A172 (cell line): ENCODE measurements at places on chromosomes 2 and 18. TPM values are rescaled to one million over a fixed set of nuclear protein-coding genes. Genes with fewer than 3 reads are reported as not detected.

RAB27B gene
- 7.6 and 9.9 TPM in 2 replicates for total RNA-seq

ZC3H6 gene
- total RNA-seq = 8.4 and 9.3 TPM in 2 replicates

CHRNA1 gene
- total RNA-seq = not detected in 2 replicates

FAP gene
- 1.9 and 2.2 TPM in 2 replicates for total RNA-seq

FOXI3 gene
- not detected in 2 replicates for total RNA-seq

BMP10 gene
- 0.46 TPM in 1 of 2 replicates, not detected in the other for total RNA-seq

BUB1 gene
- 111 and 113 TPM in 2 replicates for total RNA-seq

ZNF521 gene
- not detected in 2 replicates for total RNA-seq

CPO gene
- total RNA-seq = not detected in 2 replicates

SERPINB10 gene
- not detected in 2 replicates for total RNA-seq

GPR75 gene
- 0.81 and 1.3 TPM in 2 replicates for total RNA-seq

DNA sequence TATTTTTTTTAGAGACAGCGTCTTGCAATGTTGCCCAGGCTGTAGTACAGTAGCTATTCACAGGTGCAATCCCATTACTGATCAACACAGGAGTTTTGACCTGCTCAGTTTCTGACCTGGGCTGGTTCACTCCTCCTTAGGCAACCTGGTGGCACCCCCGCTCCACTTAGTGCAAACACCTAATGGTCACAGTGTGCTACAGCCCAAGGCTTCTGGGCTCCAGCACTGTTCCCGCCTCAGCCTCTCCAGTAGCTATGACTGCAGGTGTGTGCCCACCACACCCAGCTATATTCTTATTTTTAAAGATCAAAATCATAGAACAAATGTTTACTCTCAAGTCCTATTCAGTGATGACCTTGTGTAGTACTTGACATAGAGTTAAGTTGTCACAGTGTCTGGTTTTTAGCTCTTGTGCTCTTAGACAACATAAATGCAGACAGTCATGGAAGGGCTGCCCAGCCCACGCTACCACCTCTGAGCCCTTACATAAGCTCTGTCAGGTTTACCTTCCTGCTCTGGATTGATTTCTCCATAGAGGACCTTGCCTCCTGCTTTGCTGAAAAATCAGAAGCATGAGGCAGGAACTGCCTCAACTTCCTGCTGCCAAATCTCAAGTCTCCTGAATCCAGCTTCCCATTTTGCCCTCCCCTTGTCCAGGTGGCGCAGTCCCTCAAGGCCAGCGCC lies 82.2 kb upstream of the SLC1A4 start:
- no peak for DNase-seq

- no peak for DNase-seq
Observed at GRCh38 chr2:198701481-198701880, 756.3 kb downstream of the SATB2 start.

GRCh38 chr18:24009651-24010333 lies 4.8 kb upstream of the TTC39C start:
- DNase-seq = no peak

GRCh38 chr2:209956271-209956670 lies 46.2 kb upstream of the RPE start:
- DNase-seq = no peak

GRCh38 chr2:237283131-237283928 lies 130.6 kb downstream of the COL6A3 start:
- DNase-seq = peak; percentile 57

GRCh38 chr2:234044157-234044556 lies 6.3 kb upstream of the SPP2 start:
- DNase-seq = peak; percentile 88

- DNase-seq = no peak
Observed at GRCh38 chr2:18136881-18137475, 258.5 kb downstream of the KCNS3 start.

- DNase-seq = no peak
Observed at GRCh38 chr18:49658823-49659404, 97.1 kb downstream of the LIPG start.

- no peak for DNase-seq
Observed at GRCh38 chr2:185477452-185477851, 261.2 kb upstream of the FSIP2 start.

DNA sequence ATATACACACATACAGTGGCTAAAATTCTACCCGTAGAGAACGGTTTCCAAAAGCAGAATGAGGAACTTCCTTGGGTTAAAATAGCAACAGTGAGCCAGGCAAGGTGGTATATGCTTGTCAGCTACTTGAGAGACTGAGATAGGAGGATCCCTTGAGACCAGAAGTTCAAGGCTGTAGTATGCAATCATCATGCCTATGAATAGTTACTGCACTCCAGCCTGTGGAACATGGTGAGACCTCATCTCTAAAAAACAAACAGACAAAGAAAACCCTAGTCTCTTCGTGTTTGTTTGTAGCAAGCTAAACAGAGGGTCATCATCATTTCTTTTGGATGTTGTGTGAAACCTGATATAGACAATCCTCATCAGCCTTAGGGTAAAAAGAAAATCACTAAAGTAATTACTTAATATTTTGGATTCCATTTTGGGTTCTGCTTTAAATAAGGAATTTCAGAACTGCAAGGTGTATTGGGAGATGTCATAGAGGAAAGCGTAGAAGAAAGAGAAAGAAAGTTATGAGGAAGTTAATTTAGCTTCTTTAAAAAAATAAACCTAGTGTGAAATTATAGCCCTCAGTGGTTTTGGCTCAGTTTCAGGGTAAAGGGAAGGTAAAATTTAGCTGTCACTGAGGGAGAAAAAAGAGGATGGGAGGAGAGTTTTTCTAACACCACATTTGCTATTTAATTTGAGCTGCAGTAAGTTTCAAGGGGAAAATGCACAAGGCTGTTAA lies 46.5 kb downstream of the PLEK start:
- DNase-seq = no peak

DNA sequence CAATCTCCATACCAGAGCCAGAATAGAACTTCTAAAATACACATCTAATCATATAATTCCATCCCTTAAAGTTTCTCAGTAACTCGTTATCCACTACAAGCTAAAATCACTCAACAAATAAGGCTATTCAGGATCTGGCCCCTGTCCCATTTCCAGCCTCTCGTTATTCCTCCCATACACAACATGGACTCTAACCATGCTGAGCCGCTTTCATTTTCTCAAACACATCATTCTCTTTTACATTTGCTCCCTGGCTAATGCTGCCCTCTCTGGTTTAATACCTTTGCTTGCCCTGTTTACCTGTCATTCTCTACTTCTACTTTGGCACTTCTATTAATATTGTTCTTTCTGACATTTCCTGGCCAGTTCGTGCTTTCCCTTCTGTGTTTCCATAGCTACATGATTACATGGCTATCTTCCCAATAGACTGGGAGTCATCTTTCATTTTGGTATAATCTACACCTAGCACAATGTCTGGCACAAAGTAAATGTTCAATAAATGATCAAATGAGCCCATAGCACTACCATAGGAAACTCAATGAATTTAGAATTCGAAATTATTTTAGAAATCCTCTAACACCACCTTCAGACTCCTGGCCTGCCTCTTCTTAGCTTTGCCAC lies 163.6 kb upstream of the VRK2 start:
- DNase-seq = peak; percentile 51

GRCh38 chr2:224151161-224151560 lies 112.1 kb upstream of the SERPINE2 start:
- DNase-seq = no peak

GRCh38 chr2:123715467-123715982 lies 309.6 kb upstream of the CNTNAP5 start:
- DNase-seq = no peak

DNA sequence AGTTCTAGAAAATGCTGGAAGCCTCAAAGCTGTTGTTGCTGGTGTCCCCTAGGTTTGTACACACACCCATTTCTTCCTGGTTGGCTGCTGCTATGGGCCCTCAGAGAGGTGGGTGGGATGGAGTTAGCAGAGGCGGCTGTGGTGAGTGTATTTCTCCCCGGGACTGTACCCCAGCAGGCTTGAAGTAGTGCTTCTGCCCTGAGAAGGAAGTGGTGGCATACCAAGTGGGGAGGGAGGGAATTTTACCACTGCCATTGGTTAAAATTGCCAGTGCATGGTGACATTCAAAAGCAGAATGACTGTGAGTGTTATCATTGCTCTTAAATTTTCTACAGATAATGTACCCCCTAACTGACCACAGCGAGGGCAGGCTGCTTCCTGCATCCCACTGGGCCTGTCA lies 125.6 kb upstream of the CAPN13 start:
- no peak for DNase-seq

DNA sequence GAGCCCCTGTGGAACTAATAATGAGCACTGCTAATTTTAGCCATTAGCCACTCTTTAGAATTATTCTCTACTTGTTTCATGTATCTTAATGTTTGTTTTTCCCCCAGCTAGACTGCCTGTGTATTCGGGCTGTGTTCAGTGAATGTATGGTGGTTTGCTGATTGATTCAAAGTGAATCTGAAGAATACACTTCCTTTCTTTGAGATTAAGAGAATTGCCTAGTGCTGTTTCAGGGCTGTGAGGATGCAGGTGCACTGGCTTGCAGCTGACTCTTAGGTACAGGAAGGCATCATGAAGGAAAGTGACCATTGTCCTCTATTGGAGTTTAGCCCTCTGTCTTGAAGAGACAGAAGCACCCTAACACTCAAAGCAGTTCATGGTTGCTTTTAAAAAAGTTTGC lies 138.7 kb downstream of the CERS6 start:
- no peak for DNase-seq

DNA sequence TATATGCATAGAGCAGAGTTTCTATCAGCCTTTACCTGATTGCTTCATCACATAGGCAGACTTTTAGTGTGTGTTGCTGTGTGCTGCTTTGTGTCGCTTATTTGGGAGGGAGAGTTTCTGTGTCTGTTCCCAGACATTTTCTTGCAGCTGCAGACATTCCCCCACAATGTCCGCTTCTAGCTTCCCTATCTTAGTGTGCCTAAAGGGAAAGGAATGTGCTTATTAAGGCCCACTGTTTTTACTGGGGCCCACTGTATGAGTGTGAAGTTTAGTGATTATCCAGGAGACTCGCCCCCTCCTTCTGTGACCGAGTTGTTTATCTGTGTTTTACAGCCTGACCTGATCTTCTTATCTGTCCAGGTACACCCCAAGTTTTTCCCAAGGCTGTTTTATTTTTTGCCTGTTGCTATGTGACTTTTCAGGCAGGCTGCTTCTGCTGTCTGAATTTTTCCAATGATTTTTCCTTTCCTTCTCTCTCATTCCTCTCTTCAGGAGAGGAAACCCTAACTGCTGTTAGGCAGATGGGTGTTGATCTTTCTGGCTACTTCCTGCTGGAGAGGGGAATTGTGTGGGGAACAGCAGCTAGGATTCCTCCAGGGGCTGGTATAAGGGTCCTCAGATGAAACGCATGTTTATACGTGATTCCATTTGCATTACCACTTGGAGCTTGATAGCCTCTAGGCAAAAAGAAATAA lies 47.6 kb downstream of the STK17B start:
- DNase-seq = peak; percentile 50

DNA sequence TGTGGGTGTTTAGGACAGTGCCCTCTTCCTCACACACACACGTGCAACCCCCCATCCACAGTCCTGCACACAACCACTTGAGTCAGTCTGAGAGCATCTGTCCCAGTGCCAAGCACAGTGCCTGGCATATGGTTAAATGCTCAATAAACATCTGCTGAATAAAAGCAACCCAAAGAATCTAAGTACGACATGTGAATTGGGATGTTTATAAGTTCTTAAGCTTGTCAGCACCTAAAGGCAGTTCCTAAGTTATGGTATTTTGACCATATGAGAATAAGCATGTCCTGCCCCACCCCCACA lies 37.8 kb downstream of the CAPN13 start:
- no peak for DNase-seq

DNA sequence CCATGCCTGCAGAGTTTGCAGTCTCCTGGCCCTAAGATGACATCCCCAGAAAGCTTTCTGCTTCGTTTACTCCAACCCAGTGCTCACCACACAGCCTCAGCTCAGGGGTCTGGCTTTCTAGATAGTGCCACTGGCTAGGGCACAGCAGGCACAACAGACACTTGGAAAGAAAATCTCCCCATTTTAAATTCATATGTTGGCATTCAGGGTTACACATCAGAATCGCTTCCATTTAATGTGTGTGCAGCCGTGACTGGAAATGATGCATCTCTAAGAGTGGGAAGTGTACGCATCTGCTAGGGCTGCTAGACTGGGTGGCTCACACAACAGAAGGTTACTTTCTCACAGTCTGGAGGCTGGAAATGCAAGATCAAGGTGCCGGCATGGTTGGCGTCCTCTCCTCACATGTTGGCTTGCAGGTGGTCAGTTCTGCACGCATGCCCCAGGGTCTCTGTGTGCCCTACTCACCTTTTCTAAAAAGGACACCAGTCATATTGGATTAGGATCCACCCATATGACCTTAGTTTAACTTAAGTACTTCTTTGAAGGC lies 329.4 kb upstream of the RAB12 start:
- DNase-seq = no peak

DNA sequence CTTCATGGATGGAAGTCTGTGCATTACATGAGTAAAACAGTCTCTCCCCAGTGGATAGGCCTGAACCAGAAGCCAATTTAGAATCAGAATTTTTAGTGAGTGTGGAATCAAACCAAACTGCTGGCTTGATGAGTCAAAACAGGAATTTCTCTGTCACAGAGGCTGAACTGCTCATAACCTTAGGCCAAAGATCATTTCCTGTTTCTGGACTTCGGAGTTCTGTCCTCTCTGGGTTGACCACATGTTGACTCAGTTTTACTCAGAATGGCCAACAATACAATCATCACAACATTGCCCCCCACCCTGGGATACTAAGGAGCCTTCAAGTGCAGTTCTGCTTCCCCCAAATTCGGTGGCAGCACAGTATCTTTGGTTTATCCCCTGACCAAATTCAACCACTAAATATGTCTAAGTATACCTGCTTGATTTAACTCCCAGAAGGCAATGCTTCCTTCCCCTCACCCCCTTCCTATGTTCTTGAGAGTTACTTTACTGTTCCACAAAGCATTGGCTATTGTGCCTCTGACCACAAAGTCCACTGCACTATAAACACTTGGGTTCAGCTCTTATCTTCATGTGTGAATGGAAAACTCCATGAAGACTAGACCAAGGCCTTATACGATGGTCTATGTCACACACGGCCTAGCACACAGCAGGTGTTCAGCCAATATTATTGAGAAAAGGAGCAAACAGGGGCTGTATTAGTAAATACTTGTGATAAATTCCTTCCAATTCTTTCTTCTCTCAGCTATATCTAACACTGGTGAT lies 67.8 kb downstream of the NXPH2 start:
- DNase-seq = peak; percentile 52

GRCh38 chr2:2325516-2325915 lies 5.6 kb downstream of the MYT1L start:
- no peak for DNase-seq

DNA sequence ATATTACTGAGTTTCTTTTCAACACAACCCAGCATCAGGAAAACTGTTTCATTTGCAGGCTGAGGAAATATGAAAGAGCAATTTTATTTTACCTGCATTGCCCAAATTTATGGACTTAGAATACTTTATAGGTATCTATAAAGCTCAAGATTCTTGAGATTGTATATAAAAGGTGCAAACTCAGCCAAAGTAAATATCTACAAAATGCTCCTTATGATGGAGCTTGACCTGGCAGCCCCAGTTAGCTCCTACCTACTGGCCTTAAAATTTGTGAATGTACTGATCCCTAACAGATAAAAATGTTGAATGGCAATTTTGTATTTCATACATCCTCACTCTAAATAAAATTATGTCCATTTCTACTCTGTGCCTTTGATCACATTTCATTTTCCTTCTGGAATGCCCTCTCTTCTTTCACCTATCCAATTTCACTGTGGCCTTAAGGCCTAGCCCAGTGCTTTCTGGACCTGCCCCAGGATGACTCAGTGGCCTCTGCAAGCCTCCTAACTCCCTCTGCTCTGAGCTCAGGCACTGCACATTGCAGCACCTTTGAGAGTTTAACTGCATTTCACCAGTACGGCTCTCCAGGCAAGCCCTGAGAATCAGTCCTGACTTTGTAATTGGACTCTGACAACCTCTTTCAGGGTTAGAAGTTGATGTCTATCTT lies 125.9 kb downstream of the ANTXR1 start:
- DNase-seq = peak; percentile 84
